Stimulated activated CD4-positive, alpha-beta T cell treated with anti-CD3 and anti-CD28 coated beads, Interleukin-12 subunit alpha, Interleukin-12 subunit beta, amount 100 ng/mL, for 48 hours (primary cell): ENCODE measurements at places on chromosomes 13 and 19.

DNA sequence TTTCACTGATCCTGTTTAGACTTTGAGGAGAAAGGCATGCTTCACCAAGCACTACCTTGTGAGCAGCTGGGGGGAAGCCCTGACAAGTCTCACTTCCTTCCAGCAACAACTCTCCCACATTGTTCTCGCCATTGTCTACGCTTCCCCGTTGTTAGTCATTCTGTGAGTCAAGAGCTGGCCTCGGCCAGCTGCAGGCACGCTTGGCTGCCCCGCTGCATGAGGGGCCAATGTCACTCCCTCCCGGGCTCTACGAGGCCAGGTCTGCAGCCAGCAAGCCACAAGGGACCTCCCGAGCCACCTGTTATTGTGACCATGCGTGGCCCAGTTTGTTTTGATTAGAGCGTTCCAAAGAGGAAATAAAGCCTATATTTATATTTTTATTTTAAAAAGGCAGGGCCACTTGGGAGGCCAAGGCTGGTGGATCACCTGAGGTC is 220.9 kb downstream of the FOXO1 start:
- no peak for DNase-seq

GRCh38 chr13:21297447-21297846 is 121.0 kb downstream of the MRPL57 start:
- DNase-seq = no peak

GRCh38 chr19:15159251-15159650 is 41.5 kb downstream of the NOTCH3 start:
- DNase-seq = no peak

- DNase-seq = no peak
Observed at GRCh38 chr19:45139286-45140143, 21.3 kb downstream of the NKPD1 start.

- no peak for DNase-seq
Observed at GRCh38 chr13:95955255-95955654, 97.9 kb downstream of the UGGT2 start.

- no peak for DNase-seq
Observed at GRCh38 chr13:18951412-18951811, 230.2 kb downstream of the TUBA3C start.

DNA sequence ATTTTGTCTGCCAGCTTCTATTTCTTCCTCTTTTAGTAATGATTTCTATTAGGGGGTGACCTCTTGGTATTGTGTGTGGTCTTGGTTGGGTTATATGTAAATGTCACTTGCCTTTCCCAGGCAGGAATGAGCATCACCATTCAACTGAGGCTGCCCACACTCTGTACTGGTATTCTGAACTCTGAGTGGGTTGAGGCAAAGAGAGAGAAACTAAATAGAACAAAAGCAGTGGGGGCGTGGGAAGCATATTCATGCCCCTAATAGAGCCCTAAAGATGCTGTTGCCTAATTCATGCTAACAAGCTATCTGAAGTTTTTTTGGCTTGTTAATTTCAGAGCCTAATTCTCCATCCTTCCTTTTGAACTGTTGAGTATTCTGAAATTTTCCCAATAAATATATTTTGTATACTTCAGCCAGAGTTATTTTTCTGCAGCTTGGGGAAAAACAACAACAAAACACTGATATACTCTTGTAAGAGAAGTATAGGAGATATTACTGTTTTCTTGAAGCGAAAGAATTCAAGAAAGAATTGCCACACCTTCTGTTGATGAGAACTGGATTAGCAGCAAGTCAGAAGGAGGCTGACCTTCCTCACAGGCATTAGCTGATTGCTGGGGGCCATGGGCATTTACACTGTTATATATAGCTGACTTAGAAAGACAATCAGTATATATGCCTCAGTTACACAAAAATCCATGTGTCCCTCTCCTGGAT is 315.8 kb upstream of the KLF12 start:
- no peak for DNase-seq

GRCh38 chr19:50475101-50475568 is 1.2 kb upstream of the EMC10 start:
- DNase-seq = no peak

DNA sequence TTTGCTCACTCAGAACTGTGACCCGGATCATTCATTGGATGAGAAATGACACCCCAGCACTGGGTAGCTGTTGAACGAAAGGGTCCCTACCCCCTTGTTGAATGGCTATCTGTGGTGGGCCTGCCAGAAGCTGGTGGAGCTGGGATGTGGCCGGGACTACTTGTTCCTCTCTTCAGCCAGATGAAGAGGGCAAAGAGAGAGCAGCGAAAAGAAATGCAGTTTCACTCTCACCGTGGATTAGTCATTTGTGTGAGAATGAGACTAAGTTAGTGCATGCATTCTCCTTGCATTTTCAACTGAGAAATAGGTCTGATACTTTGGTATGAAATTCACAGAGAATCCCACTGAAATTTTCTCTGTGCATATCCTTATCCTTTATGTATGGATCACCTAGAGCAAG is 553.1 kb downstream of the IRS2 start:
- DNase-seq = no peak

DNA sequence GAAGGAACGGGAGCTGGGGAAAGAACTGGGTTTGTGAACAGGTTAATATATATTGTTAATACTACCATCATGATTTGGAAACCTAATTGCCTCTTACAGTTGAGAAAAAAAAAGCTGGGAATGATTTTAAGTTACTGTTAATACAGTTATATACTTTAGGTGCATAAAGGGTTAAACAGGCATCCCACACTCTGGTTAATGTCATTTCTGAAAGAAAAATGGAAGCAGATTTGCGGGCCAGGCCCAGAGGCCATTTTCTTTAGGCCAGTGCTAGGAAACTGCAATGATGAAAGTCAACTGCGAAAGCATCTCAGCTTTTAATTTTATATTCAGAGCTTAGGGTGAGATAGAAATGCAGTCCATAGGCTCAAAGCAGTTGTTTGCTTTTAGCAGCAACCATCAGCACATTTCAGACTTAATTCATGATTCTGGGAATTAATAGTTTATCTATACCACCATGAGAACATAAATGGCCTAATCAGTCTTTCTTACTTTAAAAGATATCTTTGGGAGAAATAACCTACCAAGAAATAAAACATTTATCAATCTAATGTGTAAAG is 592.8 kb downstream of the GPC6 start:
- no peak for DNase-seq

DNA sequence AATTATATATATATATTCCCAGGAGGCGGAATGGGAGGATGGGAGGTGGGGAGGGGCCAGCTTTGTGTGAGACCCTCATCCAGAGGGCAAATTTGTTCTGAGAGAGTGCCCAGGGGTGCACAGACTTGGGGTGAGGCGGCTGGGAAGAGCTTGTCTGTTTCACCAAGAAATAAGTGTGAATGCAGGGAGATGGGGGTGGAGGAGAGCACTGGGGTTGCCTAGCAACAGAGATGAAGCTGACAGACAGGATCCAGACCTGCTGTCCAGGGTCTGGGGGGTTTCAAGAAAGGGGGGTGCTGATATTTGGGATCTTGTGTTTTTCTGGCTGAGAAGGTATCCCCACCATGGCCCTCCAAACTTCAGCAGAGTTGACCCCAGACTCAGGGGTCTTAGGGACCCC is 18.6 kb upstream of the TNFAIP8L1 start:
- DNase-seq = no peak

DNA sequence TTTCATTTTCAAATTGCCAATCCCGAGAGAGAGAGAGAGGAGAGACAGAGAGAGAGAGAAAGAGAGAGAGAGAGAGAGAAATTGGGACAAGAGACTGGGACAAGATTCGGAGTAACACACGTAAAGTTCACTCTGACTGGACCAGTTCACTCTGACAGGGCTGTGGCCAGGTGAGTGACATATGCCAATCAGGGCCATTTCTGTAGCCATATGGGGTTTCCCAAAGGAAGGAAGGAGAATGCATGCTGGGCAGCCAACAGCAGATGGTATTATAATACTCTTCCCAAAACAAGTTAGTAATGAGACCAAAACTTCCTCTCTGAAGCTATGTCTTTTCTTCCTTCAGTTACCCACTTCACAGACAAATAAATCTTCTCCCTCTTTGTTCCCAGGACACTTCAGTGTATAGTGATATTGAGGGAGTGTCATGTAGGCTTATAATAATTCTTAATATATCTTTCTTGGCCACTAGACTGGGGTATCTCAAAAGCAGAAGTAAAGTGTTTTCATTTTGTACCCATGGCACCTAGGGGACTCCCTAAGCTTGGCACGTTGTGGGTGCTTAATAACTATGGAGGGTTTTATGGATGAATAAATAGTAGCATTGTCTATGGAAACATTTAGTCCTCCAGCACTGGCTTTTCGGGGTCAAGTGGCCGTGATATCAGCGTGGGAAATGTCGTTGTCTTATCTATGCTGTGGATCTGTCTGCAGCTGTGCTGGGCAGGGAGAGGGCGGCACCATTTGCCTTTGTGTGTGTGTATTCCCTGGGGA is 51.6 kb downstream of the SERP2 start:
- DNase-seq = no peak

DNA sequence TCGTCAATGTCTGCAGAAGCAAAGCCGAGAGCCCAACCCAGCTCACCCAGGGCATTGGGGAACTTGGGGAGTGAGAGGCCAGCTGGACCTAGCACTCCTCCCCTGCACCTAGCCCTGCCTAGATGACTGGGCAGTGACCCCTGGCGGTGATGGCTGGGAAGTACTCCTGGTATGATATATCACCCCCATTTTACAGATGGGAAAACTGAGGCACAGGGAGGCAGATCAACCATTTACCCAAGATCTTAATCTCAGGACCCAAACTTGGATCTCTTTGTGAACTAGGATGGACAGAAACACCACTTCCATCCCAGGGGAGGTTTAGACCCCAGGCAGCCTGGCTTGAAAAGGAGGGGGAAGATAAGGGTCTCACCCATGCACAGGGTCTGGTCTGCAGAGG is 43.5 kb downstream of the CCL25 start:
- DNase-seq = no peak

- no peak for DNase-seq
Observed at GRCh38 chr19:29714371-29714952, 599 bp downstream of the C19orf12 start.

- DNase-seq = no peak
Observed at GRCh38 chr13:24763596-24764275, at the start of gene RNF17. TSS of gene RNF17 (plus strand) at chr13:24764169. CDS start at chr13:24764204, 35 bp downstream.

DNA sequence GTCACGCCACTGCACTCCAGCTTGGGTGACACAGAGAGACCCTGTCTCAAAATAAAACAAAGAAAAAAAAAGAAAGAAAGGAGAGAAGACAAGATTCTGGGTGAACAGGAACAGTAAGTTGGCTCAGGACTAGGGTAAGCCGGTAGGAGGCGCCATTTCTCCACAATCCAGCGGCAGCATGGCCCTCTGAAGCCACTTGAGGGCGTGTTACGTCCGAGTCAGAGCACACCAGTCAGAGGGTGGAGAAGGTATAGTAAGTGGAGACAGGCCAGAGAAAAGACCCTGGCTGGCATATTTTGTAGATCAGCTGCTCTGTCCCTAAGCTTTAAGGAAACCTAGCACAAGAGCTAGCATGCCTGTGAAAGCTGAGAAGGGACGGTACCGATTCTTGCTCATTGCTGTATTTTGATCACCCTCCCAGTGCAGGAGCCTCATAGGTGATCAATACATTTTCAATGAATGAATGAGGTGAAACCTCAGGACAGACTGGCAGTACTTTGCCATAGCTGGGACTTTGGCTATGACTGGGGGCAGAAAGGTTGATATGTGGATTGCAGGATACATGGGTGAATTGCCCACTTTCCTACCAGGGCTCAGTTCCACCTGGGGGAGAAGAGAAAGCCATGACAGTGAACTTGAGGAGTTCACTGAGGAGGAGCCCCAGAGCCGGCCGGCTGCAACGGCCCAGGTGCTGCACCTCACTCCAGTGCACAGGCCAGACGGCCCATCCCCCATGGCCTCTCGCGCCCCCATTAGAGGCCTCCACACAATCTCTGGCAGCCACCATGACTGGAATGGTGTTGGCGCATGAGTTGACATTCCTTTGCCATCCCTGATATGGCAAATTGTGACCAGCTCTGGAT is 23.5 kb downstream of the POU2F2 start:
- DNase-seq = peak; percentile 84

DNA sequence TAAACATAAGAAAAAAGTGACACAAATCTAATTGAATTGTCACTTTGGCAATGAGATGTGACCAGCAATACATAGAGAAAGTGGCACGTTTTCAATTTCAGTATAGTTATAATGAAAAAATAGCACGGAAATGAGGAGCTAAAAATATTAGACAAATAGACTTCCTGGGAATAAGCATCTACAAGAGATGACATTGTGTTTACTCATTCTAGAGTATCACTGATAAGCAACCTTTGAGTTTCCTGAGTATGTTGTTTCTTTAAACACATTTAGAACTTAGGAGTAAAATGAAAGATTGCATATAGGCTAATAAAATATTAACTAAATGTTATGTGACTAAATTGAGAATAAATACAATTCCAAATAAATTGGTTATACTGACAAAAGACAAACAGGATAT is 207.1 kb upstream of the SLITRK6 start:
- no peak for DNase-seq

GRCh38 chr13:74450964-74451363 is 316.8 kb upstream of the KLF12 start:
- no peak for DNase-seq

DNA sequence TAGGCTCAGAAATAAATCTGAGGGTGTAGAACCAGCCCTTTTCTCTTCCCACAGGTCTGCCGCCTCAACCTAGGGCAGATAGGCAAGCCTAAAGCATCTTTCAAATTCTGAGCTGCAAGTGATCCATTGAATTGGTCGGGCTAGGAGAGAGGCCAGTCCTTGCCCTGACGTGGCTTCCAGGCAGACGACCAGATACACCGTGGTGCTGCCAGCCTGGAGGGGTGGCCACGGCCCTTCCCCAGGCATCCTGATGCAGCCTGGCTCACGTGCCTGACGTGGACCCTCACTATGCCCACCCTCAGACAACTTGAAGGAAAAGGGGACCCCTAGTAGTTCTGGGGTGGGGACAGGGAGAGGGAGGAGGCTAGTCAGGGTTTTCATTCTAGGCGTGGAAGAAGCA is 859.3 kb upstream of the KLHL1 start:
- DNase-seq = no peak

DNA sequence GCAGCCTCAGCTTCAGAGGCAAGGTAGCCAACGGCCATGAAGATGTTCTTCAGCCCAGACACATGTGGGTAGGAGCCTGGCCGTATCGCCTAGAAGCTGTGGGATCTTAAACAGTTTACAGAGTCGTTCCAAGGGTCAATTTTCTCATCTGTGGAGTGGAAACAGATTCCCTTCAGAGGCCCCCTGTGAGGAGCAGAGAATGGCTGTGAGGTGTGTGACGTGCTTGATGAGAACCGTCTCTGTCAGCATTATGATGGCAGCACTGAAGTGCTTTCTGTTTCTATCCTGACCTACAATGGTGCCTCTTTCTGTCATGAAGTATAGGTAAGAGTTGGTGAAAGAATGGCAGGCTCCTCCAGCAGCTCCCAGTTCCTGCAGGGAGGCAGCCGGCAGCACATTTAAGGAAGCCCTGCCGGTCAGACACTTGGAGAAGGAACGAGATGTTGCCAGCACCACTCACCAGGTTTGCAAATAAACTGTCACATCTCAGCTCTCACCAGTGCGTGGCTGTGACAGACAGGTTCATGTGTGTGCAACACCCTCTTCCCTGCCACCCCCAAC is 277.3 kb downstream of the FOXO1 start:
- DNase-seq = peak; percentile 24

DNA sequence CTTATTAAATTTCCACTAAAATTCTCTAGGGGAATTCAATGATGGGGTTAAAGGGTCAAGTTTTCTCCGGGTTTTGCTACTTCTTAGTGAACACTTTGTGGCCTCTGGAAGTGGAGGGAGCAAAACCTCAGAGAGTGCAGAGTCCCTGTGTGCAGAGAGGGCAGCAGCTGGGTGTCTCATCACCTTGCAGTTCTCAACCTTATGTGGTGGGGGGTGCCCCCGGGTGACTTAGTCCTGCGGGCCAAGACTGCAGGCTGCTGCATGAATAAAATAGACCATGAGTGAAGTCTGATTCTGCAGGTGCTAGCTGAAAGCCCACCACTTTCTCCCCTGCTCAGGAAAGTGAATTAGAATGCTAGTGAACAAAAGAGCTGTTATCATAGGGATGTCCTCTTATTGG is 191.6 kb downstream of the DLEU7 start:
- no peak for DNase-seq
